ENCODE measurements at places on chromosomes 4 and X.

DNA sequence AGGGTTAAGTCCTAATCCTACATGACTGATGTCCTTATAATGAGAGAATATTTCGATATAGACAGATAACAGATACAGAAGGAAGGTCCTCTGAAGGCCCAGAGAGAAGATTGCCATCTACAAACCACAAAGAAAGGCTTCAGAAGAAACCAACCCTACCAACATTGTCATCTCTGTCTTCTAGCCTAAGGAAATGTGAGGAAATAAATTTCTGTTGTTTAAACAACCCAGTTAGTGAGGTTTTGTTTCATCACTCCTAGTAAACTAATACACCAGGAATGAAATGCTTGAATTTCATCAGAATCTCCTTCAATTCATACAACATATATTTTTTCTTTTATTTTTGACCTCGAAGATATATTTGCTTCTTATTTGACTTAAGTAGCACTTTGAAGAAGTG lies 1527.8 kb downstream of the STIM2 start:
- DNase-seq: no peak

DNA sequence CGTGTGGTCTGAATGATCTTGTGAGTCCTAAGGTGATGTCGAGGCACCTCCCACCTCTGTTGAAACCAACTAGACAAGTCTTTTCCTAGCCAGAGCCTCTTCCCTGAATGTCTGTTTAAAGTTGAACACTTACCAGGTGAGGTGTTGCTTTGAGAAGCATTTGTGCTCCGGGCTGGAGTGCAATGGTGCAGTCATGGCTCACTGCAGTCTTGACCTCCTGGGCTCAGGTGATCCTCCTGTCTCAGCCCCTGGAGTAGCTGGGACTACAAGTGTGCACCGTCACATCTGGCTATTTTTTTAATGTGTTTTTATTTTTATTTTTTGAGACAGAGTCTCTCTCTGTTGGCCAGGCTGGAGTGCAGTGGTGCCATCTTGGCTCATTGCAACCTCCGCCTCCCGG lies 18.1 kb downstream of the RNF4 start:
- no peak for DNase-seq

- no peak for DNase-seq
Observed at GRCh38 chr4:74111990-74112389, 13.0 kb upstream of the CXCL2 start.

- no peak for DNase-seq
Observed at GRCh38 chr4:2689825-2690700, 66.1 kb downstream of the TNIP2 start.

- DNase-seq: no peak
Observed at GRCh38 chrX:8037593-8038348, 110.6 kb upstream of the PNPLA4 start.

GRCh38 chr4:78136109-78137081 lies 79.3 kb downstream of the FRAS1 start:
- DNase-seq: no peak

Measured in PC-3 (cell line).